ENCODE measurements at places on chromosomes 11 and 22.

GRCh38 chr11:118370774-118371173, 11.4 kb downstream of the UBE4A start:
- DNase-seq, result no peak

- DNase-seq, result no peak
Measured at GRCh38 chr11:108616549-108616948, 23.0 kb upstream of the EXPH5 start.

GRCh38 chr22:36873614-36874308, 13.0 kb downstream of the NCF4 start:
- no peak for DNase-seq

GRCh38 chr11:76558891-76559290, 111.7 kb downstream of the LRRC32 start:
- DNase-seq, result no peak

GRCh38 chr11:7977232-7977917, 9.8 kb upstream of the EIF3F start:
- DNase-seq, result no peak

DNA sequence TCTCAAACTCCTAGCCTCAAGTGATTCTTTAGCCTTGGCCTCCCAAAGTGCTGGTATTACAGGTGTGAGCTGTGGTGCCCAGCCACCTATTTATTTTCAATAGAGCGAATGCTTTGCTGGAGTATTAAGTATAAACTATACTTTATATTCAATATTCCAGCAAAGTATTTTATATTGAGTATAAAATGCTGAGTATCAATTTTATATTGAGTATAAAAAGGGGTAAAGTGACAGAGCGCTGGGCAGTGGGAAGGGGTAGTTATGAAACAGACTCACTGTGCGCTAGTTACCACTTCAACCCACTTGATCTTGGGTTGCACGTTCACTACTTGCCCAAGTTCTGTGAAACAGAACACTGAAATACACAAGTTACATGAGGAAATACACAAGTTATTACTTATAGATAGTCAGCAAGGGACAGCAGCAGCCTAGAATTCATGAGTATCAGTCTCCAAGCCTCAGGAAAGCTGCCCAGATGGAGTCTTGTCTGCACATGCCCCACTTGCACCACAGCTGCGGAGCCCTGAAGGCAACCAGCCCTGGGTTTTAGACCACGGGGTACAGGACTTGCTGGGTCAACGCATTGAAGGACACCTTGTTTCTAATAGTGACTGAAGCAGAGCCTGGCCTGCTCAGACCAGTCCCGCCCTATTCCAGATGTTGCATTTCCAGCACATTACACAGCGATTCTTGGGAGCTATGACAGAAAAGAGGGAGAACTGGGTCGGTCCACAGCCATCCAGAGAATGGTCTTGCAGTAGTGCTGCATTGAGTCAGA, 51.6 kb upstream of the SYT13 start:
- DNase-seq, result peak; percentile 21

GRCh38 chr22:23377767-23378166, 197.5 kb downstream of the BCR start:
- DNase-seq, result no peak

DNA sequence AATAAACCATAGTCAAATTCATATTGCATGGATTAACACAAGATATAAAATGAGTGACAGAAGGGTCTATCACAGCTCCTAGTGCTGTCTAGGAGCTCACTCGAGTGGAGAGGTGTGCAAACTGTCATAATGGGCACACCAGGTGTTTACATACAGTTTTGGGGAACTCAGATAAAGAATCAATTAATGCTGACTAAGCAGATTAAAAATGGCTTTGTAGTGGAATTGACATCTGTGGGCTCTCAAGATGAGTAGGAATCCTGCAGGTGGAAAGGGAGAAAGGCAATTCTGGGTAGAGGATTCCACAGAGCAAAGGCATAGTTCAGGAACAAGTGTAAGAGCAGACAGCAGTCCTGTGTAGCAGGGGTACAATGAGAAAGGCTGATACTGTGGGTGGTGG, 496.2 kb upstream of the CCDC90B start:
- DNase-seq, result no peak

GRCh38 chr22:43136255-43136654, 6.9 kb downstream of the MCAT start:
- DNase-seq, result no peak

DNA sequence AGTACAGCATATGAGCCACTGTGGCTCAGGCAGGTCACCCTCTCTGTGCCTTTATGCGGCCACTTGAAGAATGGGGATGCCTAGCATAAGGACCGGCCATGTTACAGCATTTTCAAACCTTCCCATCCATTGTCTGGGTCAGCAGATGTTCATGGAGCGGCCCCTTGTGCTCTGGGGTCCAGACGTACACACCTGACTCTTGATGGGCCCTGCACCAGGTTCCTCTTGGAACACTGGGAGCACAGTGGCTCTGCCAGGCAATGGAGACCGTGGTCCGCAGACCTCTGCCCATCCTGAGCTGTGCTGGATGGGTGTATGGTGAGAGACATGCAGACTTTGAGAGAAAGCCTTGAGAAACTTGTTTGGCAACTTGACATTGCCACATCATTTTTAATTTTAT, 9.8 kb downstream of the PRDM11 start:
- peak; percentile 80 for DNase-seq

GRCh38 chr11:103735497-103736032, 300.9 kb upstream of the DDI1 start:
- no peak for DNase-seq

- DNase-seq, result no peak
Measured at GRCh38 chr11:72548463-72548862, 114.1 kb upstream of the CLPB start.

DNA sequence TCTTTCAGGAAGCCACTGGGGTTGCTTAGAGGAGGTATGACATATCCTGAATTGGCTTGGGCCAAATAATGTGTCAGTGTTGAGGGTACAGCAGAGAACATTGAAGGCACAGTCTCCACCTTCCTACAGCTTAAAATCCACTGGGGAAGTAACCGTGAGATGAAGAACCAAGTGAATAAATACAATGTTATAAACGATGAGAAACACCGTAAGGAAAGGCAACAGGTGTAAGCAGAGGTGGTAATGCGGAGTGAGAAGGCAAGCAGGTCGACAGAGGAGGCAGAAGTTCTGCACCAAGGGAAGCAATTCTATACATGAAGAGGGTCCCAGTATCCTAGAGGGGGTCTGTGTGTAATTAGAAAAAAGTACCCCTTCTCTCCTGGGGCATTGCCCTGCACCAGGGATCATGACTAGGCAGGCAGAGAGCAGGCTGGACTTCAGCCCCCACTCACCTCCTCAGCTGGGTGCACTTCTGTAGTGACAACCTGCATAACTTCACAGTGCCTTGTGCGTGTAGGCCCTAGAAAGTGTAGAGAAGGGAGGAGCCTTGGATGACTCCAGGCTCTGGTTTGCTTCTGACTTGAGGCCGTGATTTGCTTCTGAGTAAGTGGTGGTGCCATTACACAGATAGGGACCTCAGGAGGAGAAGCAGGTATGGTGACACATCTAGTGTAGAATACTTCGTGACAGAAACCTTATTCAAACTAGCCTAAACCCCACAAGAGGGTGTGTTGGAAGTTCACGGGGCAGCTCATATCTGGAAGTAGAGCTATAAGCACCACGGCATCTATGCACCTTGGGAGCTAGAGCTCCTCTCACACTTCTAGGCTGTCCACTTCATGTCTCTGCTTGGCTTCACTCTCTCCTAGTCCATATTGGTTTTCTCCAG, 4.9 kb downstream of the MYOD1 start:
- DNase-seq, result no peak
